Stimulated activated CD8-positive, alpha-beta memory T cell treated with anti-CD3 and anti-CD28 coated beads, Interleukin-4, amount 100 ng/mL, for 1 hour (primary cell): ENCODE measurements at places on chromosomes 5 and 9.

DNA sequence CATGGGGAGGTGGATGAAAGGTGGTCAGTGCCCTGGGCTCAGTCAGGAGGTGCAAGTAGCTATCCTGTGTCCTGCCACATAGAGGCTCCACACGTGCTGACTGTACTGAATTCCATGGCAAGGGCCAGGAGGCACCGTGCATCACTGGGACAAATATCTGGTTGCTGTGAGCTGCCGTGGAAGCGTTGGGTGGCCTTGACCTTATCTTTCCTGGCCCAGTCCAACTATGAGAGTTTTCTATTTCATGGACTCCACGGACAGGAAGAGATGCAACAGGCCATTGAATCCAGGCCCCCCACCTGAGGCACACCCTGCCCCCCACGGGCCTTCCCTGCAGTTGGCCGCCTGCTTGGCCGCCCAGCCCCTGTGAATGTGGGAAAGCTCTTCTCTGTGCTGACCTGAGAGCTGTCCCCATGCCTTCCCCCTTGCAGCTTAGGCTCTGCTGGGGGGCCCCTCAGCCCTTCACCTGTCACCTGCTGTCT is 1.7 kb downstream of the GRHPR start:
- DNase-seq = no peak

GRCh38 chr9:127968700-127969383 is 11.9 kb downstream of the EEIG1 start:
- no peak for DNase-seq

- DNase-seq = no peak
These were observed 92.1 kb upstream of the IL12B start for GRCh38 chr5:159422361-159422760.

DNA sequence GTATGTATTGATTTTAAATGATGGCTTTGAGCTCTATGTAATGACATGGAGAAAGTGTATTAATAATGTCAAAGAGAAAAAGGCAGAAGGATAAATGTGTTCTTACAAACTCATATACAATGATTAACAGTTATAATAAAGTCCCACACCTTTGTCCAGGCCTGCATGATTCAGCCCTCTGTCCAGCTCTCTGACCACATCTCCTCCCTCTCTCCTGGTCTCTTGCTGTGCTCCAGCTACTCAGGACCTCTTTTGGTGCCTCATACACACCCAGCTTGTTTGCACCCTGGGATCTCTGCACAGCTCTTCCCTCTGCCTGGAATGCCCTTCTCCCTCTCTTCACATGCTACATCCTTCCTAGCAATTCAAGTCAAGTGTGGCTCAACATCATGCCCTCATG is 37.5 kb upstream of the DMRT1 start:
- no peak for DNase-seq

DNA sequence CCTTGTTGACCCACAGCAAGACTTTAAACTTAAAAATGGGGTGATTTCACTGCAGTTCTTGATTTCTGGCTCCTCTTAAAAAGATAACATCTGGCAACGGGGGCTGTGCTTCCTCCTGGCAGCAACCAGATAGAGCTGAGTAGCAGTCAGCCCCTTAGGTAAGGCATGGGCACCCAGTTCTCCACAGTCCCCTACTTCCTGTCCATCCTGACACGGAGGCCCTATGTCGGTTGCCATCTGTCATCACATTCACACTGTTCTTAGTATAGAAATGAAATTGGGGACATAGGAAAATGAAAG is 11.7 kb downstream of the CD74 start:
- no peak for DNase-seq

- DNase-seq = no peak
These were observed 151.1 kb downstream of the ARL15 start for GRCh38 chr5:54159153-54159892.

- no peak for DNase-seq
These were observed 10.1 kb downstream of the TMEM252 start for GRCh38 chr9:68530618-68531017.

DNA sequence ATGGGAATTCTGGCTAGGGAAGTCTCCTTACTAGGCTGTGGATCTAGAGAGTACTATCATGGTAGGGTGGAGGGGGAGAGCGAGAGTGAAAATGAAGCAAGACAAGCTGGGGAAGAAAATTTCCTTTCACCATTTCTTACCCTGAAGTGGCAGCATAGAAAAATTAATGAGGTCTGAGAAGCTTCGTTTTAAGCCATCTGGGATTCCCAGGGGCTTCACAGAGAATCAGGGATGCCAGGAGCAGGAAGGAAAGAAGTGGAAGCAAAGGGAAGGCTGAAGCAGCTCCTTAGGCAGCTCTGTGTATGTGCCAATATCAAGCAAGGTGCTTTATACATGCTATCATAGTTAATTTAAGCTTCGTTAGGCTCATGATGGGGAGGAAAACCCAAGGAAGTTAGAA is 169.9 kb downstream of the ZSWIM6 start:
- DNase-seq = no peak

- no peak for DNase-seq
These were observed 234.8 kb downstream of the MED10 start for GRCh38 chr5:6143523-6143922.

- no peak for DNase-seq
These were observed 220.0 kb downstream of the GLIS3 start for GRCh38 chr9:4079906-4080305.

DNA sequence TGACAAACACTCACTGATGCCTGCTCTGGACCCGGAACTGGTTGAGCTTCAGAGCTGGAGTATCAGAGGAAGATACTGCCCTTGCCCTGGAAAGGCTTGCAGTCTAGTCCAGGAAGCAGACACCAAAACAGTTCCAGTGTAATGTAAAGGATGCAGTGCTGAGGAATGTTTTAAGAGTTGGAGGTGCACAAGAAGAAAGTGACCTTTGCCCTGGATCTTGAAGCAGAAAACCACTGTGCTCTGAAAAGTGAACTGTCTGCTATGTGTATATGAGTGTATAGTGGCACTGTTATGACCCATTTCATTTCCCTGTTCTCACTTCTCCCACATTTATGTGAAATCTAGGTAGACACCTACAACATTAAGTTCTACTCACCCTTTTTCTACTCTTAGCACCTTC is 2.1 kb downstream of the ZNF346 start:
- no peak for DNase-seq

DNA sequence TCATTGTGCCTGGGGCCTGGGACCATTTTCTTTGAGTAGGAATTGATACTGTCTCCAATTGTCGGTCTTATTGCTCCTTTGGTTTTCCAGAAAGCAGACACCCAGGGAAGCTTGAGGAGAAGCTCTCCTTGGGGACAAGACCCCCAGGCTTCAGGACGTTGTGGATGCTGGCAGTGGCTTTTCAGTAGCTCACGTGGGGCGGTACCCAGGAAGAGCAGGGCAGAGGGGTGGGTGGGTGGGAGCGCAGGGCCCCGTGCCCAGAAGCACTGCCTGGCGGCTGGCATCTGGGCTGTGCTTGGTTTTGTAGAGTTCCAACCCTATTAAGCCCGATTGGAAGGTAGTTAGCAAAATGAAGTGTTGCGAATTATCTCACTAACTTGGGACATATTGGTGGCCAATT is 374.2 kb upstream of the IRX1 start:
- no peak for DNase-seq

GRCh38 chr5:100550531-100551051 is 15.4 kb downstream of the FAM174A start:
- DNase-seq = no peak

DNA sequence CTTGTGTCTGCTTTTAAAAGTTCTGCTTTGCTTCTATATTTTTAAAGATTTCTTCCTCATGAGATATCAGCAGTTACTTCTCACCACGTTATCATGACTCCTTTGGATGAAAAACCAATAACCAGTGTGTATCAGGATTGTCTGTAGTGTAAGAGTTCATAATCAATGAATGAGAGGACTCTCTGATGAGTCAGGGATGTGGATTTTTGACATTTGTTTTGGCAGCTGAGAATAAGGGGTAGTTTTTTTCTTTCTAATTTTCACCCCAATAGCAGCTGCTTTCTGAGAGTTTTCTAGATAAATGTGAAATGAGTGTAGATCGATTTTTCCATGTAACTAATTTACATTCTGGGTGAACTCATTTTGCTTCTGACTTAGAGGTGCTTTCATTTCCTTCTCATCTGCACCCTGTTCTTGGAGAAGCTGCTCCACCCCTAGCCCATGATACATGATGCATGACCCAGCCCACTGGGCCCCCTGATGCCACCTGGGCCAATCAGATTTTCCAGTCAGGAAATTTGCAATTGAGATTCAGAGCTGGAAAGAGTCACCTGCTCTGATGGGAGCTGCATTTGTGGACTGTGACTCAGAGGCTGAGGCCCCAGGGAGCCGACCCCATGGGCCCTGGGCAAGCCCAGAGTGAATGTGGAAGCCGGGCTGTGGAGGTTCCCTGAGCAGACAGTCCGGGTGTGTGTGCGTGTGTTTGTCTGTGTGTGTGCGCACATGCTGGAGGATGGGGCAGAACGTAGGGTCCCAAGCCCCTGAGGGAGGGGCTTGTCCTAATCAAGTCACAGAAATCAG is 159.3 kb downstream of the RGS3 start:
- no peak for DNase-seq

- DNase-seq = no peak
These were observed 19.4 kb upstream of the FCN1 start for GRCh38 chr9:134937164-134937555.

DNA sequence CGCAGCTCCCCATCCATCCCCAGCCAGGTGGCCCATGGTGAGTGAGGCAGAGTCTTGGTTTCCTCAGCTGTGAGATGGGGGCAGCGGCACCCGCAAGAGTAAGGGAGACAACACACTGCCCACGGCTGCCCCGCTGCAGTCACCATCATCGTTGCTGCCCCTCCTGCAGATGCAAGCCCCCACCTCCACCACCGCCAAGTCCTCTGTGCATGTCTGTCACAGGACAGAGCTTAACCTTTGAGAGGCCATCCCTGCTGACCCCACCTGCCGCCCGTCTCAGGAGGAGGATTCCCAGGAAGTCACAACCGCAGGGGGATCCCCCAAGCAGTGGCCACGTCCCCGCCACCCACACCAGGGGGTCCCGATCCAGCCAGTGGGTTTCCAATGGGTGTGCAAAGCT is 113.7 kb downstream of the VAV2 start:
- DNase-seq = no peak

DNA sequence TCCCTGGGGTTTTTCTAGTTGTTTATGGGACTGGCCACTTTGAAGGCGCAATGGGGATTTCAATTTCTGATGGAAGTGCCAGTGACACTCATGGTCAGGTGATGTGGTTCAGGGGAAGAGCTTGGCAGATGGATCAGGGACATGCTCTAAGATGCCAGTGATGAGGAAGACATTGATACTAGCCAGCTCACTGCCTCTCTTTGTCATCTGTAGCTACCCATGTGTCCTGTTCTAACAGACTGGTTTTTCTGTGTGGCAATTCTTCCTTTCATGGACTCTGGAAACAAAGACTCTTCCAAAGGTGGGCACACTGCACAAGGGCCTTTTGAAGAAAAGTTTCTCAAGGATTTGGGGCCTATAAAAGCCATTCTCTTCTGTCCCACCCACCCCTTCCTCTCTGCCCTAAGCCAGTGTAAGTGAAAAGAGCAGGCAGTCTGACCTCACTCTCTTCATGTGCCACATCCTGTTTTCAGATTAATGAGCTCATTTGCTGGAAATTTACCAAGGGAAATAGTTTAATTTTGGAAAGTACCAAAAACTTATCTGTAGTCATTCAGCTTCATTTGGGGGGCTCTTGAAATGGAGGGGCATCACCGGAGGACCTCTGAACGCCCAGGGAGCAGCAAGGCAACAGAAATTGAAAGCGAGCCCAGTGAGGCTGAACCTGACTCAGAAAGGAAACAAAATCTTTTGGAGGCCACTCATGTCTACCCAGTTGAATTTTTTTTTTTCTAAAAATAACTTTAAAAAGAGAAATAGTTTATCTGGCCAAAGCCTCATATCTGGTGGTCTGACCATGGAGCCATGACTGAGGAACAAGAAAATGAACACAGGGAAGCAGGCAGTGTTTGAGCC is 4.9 kb upstream of the TRAF1 start:
- DNase-seq = no peak

DNA sequence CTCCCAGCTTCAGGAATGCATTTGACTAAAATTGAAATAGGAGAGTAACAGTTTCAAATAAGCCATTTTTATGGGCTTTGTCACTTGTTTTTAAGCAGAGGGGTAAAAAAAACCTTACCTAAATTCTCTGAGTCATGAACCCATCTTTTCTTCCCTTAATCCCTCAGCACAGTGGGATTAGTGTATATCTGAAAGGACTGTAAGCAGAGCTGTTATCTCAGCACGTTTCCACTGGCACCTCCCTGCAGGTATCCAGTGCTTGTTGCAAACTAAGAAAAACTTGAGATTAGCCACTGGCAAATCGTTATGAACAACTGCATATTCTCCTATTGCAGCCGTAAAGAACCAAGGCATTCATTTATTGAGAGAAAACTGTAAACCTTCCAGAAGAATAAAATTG is 872.7 kb downstream of the EFNA5 start:
- DNase-seq = no peak
